ENCODE measurements at places on chromosomes 7 and 10.

DNA sequence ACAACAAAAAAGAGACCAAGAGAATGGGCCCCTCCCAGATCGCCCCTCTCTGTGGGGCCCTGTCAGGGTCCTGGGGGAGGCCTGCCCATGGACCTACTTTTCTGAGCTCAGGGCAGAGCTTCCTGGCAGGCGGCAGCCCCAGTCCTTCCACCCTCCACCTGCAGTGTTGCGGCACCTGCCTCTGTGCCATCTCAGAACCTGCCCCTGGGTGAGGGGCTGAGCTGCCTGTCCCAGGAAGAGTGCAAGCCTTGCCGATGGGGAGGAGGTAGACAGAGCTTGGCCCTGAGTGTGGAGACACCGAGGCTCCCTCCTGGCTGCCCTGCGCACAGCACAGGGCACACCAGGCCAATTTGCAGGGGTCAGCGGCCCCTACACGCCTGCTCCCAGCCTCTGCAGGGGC lies 67.5 kb downstream of the UNCX start:
- no peak for DNase-seq

DNA sequence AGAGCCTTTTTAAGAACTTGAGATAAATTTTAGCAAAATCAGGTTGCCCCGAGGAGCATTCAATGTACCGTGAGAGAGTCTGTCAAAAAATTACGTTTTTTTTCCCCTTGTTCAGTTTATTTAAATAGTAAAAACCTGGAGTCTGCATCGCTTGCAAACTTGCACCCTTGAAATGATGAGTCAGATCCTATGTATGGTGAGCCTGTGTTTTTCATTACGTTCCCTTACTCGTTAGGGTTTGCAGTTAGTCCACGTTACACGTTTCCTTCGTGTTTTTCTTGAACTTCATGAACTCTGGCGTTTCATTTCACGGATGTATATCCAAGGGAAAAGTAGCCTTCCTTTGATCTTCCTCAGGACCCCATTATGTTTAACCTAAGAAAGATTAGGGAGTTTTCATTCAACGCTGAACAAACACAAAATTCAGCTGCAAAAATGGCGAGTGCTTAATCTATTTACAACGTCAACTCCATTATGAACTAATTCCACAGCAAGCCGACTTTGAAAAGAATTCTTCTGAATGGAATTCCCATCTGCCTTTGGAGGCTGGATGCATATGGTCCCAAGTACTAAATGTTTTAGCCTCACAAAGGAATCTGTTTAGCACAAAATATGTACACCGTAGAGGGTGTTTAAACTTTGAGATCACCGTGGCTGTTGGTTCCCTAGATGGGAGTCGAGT lies 182.4 kb downstream of the MYOF start:
- no peak for DNase-seq

DNA sequence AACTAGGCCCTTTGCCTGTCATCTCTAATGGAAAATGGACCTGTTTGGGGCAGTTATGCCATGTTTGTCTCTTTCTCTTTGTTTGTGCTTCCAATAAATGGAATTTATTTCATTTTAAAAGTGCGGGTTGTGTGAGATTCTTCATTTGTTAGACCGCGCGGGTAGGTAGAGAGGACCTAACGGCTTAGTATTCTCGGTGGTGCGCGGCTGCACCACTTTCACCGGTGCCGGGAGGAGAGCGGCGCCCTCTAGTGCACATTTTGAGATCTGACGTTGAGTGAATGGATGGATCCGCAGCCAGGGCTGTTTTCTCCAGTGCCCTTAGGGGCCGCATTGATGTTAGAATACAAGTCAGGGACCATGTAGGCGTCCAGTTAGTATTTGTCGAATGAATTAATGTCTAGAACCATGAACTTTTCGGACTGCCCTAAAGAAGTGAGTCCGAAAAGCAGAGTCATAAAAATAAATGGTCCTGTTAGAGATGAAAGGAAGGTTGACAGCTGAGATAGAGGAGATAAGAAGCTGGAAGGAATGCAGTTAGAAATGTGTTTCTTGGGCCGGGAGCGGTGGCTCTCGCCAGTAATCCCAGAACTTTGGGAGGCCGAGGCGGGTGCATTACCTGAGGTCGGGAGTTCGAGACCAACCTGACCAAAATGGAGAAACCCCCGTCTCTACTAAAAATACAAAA lies 29.3 kb upstream of the GIMAP8 start:
- DNase-seq = peak; percentile 89

DNA sequence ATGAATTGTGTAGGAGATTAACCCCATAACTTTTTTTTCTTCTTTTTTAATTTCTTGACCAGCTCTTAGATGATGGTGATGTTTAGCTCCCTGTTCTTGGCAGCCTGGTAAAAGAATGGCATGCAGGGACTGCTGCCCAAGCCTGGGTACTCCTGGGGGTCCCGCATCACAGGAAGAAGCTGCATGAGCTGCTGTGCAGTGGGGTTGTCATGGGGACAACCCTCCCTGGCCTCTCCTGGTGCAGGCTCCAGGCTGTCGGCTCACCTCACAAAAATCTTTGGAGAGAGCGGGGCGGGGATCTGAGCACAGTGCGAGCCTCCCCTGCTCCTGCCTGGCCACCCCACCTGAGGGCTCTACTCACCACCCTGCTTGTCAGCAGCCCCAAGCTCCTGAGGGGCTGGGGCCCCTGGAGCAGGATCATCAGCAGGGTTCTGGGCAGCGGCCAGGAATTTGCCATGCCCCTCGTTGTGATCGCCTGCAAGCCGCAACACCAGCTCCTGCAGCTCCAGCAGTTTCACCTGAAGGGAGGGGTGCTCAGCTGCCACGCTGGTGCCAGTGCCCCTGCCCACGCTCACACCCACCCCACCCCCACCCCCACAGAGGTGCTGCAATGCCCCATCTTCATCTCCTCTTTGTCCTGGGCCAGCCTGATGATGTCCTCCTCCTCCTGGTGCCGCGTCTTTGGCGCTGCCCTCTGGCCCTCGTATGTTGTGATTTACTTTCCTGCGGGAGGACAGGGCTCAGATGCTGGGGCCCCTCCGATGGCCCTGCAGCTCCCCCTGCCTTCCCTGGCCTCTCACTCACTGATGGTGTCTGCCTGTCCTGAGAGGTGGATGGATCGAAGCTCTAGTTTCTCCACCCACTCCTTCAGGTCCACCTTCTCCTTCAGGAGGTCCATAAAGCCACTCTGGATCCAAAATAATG lies 15.5 kb upstream of the MTPAP start:
- DNase-seq = no peak

DNA sequence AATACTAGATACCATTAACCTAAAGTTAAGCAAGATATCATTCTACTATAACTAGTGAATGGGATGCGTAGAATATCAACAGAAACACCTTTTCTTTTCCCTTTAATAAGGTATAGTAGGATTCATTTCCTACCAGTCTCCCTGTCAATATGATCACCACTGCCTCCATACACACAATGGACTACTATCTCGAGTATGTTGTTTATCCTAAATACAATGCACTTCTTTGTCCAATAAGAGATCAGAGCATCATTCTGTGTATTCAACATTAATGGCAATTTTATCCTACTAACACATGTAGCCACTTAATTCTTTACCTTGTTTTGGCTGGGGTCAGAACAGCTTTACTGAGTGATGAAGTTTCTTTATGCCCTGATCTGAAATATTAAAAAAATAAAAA lies 276.3 kb downstream of the TFEC start:
- DNase-seq = no peak

DNA sequence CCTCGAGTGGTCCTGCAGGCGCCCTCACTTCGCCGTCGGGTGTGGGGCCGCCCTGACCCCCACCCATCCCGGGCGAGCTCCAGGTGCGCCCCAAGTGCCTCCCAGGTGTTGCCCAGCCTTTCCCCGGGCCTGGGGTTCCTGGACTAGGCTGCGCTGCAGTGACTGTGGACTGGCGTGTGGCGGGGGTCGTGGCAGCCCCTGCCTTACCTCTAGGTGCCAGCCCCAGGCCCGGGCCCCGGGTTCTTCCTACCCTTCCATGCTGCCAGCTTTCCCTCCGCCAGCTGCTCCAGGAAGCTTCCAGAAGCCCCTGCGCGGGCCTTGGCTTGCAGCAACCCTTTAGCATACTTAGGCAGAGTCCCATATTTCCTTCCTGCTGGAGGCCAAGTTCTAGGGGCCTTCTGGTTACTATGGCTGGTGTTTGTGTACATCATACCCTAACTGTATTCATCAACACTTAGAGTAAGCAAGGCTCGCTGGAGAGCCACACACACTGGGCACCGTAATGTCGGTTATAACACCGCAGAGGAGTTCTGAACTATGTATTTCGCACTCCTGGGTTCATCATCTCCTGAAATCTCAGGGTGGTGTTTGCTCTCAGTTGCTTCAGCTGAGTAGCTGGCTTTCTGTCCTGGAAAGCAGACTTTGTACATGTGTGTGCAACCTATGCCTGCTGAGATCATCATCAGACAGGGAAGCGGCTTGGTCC lies 471 bp downstream of the MGMT start:
- no peak for DNase-seq

DNA sequence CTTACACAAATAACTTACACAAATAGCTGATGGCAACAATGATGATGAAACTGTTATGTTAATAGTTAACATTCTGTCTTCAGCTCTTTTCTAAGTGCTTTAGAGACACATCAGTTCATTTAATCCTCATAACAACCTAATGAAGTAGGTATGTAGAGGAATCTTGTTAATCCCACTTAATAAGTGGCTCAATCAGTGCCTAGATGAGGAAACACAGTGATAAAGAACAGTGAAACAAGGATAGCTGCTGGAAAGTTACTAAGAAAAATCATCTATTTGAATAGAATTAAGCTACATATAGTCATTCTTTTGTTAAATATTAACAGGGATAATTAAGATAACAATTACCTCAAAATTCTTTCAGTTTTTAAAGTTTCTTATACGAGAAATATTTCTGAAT lies 487.6 kb downstream of the ARL4A start:
- no peak for DNase-seq

DNA sequence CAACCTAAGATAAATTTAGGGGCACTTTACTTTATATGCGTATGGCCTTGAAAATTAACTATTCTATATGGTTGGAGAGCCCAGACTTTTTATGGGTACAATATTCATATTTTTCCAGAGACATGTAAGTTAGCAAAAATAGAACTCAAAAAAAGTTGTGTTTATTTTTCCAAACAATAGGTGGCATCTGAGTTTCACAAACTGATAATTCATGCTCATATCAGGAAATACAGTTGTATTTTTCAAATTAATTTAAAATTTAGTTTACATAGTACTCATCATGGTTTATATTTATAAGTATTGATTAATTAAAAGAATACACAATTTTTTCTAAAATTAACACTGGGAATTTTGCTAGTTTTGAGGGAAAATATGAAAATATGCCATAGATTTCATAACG lies 34.6 kb downstream of the ANKRD7 start:
- no peak for DNase-seq
